ENCODE measurements at places on chromosomes 12 and 14. TPM values are rescaled to one million over a fixed set of nuclear protein-coding genes. Genes with fewer than 3 reads are reported as not detected.

Gene PLCZ1
- not detected for polyA plus RNA-seq

Gene NABP2
- polyA plus RNA-seq = 22.2 TPM

Gene C1R
- polyA plus RNA-seq = 84.2 TPM

DNA sequence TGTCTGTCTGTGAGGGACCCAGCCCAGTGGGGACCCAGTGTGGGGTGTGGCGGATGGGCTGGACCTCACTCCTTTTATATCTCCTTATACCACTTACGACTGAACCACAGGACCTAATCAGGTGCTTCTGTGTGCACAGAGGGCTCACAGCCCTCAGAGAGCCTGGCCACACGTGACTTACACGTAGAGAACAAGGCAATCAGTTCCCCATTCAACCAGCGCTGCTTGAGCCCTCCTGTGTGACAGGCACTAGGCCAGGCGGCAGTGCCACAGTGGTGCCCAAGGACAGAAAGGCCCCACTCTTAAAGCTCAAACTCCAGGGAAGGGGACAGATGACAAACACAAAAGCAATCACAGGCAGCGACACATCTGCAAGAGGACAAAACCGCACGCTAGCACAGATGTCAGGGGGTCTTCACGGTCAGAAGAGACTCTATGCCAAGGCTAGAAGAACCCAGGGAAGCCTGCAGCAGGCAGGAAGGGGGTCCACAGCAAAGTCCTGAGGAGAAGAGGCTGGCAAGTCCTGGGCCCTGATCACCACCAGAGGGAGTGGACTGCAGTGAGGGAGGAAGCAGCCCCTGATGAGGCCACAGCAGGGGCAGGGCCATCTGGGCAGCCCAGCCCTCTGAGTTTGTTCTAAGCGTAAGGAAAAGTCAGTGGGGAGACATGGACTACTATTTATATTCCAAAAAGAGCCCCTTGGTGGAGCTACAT, 39.3 kb downstream of the SETD3 start:
- no peak for DNase-seq
- H3K4me1 ChIP-seq = no peaks in the 10 kb centered on the region
- H3K27me3 ChIP-seq = no peaks in the 10 kb centered on the region
- H3K36me3 ChIP-seq = peaks cover 79% of the 10 kb centered on the region
- no peak overlapping the region for H3K4me3 ChIP-seq

DNA sequence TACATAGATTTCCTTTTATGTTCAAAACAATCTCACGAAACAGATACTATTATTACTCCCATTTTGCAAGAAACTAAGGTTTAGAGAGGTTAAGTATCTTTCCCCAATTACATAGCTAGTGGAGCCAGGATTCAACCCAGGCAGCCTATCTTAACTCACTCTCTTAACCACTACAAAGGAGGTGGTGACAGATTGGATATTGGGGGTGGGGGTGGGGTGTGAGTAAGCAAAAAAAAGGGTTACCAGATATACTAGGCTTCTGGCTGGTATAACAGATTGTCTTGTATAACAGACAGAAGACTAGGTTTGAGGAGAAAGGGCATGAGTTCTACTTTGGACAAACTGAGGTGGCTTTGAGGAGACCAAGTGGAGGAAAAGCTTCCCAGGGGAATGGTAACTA, 2.1 kb downstream of the GMFB start:
- no peaks in the 10 kb centered on the region for H3K27me3 ChIP-seq
- H3K27ac ChIP-seq = no peak overlapping the region
- DNase-seq = no peak
- H3K4me3 ChIP-seq = no peak overlapping the region
- peaks cover 5% of the 10 kb centered on the region for H3K36me3 ChIP-seq
- peaks cover 33% of the 10 kb centered on the region for H3K4me1 ChIP-seq

DNA sequence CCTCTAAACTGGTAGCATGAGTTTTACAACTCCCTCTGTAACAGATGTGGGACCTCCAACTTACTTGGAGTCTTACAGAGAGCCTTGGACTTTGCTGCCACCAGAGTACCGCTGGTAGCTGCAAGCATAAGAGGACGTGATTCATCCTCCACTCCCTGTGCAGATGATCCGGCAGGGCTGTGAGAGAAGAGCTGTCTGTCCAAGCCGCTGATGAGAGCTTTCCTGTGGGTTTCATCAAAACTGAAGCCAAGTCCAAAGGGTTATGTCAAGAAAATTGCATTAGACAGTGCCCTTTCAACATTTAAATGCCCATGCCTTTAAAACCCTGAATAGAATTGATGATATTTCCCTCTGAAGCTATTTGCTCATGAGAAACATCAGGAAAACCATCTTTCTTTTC, 85.8 kb downstream of the LLPH start:
- no peaks in the 10 kb centered on the region for H3K4me1 ChIP-seq
- DNase-seq = no peak
- no peak overlapping the region for H3K27ac ChIP-seq
- no peak overlapping the region for H3K4me3 ChIP-seq

DNA sequence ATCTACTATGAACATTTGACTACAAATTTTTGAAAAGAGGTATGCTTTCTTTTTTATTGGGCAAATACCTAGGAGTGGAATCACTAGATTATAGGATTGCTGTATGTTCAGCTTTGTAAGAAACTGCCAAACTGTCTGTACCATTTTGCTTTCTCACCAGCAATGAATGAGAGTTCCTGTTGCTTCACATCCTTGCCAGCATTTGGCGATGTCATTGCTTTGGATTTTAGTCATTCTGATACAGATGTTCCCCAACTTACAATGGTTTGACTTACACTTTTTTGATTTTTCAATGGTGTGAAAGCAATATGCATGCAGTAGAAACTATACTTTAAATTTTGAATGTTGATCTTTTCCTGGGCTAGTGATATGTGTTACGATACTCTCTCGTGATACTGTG, 328.7 kb downstream of the RAD51B start:
- no peak for DNase-seq
- peaks cover 43% of the 10 kb centered on the region for H3K4me1 ChIP-seq
- no peaks in the 10 kb centered on the region for H3K36me3 ChIP-seq
